ENCODE measurements at places on chromosomes 16 and 17.

- DNase-seq = no peak
These were observed 25.9 kb downstream of the RNF43 start for GRCh38 chr17:58391302-58391984.

DNA sequence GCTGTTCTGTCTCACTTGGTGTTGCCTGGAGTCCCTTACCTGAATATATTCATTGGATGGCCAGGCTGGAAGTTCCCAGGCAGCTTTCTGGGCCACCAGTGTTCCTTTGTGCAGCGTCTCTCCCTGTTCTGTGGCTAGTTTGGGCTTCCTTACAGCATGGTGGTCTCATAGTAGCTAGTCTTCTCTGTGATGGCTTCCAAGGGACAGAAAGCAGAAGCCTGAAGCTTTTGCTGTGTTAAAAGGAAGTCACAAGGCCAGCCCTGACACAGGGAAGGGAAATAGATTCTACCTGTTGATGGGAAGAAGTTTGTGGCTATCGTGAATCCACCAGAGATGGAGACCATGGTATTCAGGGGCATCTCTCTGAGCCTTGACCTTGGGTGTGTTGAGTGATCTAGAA lies 34.6 kb downstream of the PLCG2 start:
- no peak for DNase-seq

DNA sequence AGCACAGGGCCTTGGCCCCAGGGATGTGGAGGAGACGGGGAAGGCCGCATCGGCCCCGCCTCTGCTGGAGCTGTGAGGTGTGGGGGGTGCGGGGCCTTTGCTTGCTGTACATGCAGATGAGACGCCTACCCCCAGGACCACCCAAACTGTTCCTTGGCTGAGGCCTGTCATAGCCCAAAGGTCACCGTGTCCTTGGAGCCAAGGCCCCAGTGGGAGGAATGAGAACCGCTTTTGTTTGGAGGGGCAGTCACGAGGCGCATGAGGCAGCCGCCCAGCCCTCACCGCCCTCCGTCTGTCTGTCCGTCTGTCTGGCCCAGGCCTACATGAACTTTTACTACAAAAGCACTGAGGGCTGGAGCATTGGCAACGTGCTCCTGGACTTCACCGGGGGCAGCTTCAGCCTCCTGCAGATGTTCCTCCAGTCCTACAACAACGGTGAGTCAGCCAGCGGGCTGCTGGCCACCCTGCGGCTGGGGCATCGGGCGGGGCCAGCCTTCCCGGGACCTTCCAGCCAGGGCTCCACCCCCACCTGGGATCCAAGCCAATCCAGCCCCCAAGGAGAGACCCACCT lies 8.8 kb downstream of the TAX1BP3 start:
- no peak for DNase-seq

GRCh38 chr16:50151756-50152155 lies 1.4 kb upstream of the TENT4B start:
- no peak for DNase-seq

Measured in CMK (cell line).